Right ventricle myocardium inferior (tissue), 1 donor: ENCODE measurements at places on chromosomes 13 and 19.

- no peak for DNase-seq
Observed at GRCh38 chr13:98505217-98505616, 71.7 kb downstream of the STK24 start.

DNA sequence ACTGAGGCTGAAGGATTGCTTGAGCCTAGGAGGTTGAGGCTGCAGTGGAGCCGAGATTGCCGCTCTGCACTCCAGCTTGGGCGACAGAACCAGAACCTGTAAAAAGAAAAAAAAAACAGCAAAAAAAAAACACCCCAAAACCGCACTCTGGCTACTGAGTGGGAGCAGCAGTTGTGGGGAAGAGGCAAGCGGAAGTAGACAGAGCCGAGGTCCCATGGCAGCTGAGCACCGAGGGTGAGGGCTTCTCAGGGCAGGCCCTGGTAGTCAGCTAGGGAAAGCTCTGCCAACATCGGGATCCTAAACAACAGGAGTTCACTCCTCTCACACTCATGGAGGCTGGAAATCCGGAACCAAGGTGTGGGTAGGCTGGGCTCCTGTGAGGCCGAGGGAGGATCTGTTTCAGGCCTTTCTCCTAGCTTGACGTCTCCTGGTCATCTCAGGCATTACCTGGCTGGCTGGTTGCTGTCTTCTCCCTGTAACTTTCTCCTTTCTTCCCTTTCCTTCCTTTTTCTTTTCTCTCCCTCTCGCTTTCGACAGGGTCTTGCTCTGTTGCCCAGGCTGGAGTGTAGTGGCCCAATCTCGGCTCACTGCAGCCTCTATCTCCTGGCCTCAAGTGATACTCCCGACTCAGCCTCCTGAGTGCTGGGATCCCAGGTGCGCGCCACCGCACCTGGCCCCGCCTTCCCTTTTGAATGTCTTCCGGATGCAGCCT, 15.8 kb upstream of the LATS2 start:
- no peak for DNase-seq

DNA sequence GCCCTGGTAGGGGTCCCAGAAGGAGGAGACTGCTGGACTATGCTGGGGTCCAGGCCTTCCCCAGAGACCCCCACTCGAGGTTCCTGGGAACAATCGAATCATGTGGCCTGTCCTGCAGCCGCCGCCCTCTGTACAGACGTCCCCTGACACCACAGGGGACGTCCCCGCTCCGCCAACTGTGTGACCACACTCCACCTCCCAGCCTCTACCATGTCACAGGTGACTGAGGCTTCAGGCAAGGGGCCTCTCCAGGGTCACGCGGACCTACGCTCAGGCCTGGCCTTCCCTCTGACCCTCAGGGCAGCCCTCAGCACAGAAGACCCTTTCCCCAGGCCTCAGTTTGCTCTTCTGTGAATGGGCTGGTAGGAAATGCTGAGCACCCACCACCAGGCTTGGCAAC, 13.1 kb upstream of the TMEM161A start:
- no peak for DNase-seq

DNA sequence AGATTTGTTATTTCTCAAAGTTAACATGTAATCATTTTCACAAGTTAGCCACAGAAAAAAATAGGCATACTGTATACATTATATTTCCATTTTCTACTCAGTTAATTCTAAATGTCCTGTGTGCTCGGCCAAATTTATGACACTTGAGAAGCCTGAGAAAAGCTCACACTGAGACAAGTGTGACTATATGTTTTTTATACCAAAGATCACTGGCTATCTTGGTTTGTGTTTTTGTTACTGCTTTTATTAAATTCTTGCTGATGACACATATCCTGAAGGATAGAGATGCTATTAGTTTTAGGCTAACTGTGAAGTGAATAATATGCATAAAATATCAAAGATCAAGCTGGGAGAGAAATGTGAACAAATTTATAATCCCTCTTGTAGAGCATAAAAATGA, 49.3 kb upstream of the IL17D start:
- DNase-seq = no peak
